ENCODE measurements at places on chromosomes 12 and 14.

DNA sequence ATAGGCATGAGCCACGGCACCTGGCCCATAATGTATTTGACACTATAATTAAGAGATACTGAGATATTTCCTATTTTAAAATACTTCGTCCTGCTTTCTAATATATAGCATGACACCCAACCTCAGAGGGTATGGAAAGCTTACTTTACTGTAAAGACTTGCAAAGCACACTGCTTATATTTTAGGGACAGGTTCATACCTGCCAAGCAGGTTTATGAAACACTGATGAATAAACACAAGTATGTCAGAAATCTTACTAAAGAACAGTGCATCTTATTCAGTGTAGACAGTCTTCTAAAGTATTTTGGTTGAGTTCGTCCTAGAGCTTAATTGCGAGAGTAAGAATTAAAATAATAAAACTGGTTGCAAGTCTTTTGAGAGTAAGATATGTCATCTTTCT lies 65.4 kb downstream of the PPFIBP1 start:
- DNase-seq, result no peak

GRCh38 chr14:92549859-92550230 lies 36.3 kb downstream of the RIN3 start:
- no peak for DNase-seq

DNA sequence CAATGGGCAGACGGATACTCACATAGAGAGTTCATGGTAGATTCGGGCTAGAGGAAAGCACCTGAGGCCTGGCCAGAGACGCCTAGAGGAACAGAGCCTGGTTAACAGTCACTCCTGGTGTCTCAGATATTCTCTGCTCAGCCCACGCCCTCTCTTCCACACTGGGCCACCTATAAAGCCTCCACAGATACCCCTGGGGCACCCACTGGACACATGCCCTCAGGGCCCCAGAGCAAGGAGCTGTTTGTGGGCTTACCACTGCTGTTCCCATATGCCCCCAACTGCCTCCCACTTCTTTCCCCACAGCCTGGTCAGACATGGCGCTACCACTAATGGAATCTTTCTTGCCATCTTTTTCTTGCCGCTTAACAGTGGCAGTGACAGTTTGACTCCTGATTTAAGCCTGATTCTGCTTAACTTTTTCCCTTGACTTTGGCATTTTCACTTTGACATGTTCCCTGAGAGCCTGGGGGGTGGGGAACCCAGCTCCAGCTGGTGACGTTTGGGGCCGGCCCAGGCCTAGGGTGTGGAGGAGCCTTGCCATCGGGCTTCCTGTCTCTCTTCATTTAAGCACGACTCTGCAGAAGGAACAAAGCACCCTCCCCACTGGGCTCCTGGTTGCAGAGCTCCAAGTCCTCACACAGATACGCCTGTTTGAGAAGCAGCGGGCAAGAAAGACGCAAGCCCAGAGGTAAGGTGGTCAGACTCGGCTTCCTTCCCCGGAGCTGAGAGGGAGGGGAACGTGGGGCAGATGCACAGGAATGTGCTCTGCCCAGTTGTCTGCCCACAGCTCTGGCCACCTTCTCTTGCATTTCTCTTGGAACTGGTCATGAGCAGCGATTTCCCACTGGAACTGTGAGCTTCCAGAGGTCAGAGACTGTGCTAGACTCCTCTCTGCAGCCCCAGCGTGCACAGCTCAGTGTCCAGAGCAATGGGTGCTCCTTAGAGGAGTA lies at the start of gene CD4:
CD4 (plus strand) TSS at position 557 of the 953 bp plus-strand sequence. CDS start 10,611 bp downstream, outside the sequence.
- no peak for DNase-seq

DNA sequence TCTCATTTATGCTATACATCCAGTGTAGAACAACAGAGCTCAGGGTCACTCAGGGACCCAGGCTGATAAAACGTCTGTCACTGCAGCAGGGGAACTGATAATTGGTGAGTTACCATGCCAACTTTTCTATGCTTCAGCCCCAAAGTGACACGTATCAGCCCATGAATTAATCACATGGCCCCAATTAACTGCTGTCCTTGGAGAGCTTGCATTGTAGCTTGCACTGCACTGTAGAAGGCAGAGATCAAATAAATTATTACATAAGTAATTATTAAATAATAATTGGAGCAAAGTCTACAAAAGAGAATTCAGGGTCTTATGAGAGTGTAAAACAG lies 144.6 kb downstream of the SUDS3 start:
- DNase-seq, result no peak

- DNase-seq, result no peak
Observed at GRCh38 chr14:101409006-101409543, 152.2 kb upstream of the DIO3 start.

DNA sequence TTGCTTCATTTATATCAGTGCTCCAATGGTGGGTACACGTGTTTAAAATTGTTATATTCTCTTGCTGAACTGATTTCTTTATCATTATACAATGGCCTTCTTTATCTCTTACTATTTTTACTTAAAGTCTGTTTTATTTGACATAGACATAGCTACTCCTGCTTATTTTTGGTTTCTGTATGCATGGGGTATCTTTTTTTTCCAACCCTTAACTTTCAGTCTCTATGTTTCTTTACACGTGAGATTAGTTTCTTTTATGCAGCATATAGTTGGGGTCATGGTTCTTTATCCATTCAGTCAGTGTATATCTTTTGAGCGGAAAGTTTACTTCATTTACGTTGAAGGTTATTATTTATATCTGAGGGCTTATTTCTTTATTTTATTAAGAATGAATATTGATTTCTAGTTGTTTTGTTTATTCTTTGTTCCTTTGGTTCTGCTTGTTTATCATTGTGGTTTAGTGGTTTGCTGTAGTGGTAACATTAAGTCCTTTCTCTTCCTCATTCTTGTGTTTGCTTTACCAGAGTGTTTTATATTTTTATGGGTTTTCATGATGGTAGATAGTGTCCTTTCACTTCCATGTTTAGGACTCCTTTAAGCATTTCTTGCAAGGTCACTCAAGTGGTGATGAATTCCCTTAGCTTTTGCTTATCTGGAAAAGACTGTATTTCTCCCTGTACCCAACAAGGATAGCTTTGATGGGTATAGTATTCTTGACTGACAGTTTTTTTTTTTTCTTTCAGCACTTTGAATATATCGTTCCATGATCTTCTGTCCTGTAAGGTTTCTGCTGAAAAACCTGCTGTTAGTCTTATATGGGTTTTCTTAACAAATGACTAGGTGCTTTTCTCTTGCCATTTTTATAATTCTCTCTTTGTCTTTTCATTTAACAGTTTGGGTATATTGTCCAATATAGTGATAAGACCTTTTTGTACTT lies 38.3 kb upstream of the FAR2 start:
- DNase-seq, result no peak

DNA sequence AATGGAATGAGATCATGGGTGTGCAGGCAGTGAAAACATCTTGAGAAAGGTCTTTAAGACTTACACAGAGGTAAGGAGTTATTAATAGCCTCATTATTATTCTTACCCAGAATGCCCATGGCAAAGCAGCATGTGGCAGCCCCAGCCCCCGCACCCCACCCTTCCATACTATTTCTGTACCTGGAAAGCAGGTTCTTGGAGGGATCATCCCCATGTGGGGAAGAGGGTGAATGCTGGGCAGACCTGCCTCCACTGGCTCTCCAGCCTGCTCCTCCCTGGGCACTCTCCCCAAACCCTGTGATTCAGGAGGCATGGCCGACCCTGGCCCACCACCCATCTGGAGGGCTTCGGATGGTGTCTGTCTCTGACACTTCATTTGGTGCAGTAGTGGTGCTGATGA lies 28.3 kb downstream of the NPC2 start:
- no peak for DNase-seq

DNA sequence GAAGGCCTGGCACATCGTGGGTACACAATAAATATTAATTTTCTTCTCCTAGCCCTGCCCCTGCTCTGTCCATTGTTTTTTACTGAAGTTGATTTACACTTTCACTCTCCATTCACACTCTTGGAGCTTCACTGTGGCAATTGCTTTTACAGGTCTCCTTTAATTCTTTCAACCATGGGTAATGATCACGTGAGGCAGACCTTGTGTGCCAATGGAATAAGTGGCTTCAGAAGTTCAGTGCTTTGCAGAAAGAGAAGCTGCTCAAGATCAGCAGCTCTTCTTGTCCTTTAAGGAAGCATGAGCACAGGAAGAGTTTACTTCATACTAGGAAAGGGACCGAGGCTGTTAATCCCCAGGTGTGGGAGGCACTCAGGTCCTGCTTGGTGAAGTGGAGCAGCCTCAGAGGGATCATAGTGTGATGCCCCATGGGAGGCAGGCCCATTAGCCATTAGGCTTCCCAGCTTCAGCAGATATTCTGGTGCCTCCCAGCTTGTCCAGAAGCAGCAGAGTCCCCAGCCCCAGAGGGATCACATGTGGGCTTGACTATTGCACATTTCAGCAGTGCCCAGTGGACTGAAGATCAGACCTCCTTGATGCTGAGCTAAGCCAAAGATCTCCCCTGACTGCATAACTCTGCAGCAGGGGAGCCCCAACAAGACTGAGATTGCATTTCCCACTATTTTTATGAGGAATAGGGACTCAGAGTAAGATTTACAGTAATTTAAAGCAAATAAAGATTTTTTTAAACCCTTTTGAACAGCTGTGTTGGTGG lies 5.0 kb upstream of the SLC35F4 start:
- DNase-seq, result peak; percentile 32

- DNase-seq, result no peak
Observed at GRCh38 chr12:58801986-58802385, 118.3 kb downstream of the LRIG3 start.

- no peak for DNase-seq
Observed at GRCh38 chr12:20436316-20436715, 68.0 kb downstream of the PDE3A start.

- no peak for DNase-seq
Observed at GRCh38 chr12:23217158-23217557, 592.2 kb downstream of the ETNK1 start.

GRCh38 chr12:63843721-63844390 lies 644 bp upstream of the SRGAP1 start:
- peak; percentile 46 for DNase-seq

DNA sequence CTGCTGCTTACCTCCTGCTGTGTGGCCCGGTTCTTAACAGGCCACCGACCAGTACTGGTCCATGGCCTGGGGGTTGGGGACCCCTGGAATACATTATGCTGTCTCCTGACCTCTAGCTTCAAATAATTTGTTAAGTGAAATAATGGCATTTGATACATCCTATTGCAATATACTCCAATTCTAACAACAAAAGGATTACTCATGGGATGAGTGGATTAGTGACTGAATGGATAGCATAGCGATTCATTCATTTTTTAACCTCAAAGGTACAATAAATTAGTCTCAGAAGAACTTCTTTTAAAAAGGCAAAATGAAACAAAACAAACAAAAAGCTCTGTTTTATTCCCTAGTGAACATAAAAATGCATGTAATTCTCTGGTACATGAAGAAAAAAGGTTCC lies 147.9 kb upstream of the PKP2 start:
- no peak for DNase-seq

GRCh38 chr12:59080101-59080500 lies 159.8 kb upstream of the LRIG3 start:
- DNase-seq, result no peak

DNA sequence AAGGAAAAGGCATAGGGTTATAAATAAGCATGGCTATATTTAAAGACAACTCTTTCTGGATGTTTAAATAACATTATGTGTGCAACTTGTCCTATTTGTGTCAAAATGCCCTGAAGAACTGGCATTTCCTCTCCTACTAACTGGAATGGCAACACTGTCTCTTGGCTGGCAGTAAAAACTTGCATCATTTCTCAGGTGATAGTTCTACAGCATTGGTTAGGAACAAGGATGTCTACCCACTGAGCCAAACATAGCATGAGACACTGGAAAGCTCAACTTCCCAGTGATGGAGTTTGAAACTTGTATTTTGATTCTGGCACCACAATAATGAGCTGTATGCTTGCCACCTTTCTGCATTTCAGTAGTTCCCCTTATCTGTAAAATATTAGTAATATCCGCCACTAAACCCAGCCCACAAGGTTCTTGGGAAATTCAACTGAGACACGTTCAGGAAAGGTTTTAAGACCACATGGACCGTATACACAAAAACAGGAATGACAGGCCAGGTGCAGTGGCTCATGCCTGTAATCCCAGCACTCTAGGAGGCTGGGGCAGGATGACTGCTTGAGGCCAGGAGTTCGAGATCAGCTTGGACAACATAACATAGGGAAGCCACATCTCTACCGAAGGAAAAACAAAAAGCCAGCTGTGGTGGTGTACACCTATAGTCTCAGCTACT lies 5.1 kb downstream of the SLC38A2 start:
- no peak for DNase-seq

- DNase-seq, result no peak
Observed at GRCh38 chr12:124441443-124442194, 125.8 kb downstream of the NCOR2 start.

DNA sequence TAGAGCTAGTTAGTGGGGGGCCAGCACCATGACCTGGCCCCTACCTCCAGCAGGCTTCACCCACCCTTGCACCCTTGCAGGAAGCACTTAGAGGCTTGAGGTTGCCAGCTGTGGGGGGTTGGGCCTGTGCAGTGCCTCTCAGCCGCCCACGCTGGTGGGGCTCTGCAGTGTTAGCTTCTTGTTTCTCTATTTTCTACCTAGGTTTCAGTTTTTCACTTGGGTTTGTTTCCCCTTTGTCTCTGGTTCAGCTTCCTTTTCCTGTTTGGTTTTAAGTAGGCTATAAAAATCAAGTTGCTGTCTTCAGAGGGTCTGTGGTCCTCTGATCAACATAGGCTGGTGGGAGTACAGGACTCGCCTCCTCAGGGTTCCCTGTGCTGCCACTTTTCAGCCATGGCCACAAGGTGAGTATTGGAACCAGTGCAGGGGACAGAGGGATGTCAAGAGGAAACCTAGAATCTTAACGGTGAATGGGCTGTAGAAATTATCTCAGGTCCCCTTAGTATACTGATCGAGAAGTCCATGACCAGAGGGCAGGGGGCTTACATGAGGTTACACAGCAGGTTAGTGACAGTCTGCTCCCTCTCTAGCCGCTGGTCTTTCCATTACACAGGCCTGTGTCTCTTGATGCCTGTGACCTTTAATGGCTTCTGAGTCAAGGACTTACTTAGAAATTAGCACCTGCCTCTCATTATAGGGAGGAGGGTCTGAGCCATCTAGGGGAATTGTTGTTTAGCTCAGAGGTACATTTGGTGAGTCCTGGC lies at the start of gene EVL:
EVL (plus strand) TSS at position 312 of the 761 bp plus-strand sequence; CDS start at position 391, 79 bp downstream.
- no peak for DNase-seq

- DNase-seq, result no peak
Observed at GRCh38 chr12:24997970-24998582, 49.2 kb upstream of the BCAT1 start.

DNA sequence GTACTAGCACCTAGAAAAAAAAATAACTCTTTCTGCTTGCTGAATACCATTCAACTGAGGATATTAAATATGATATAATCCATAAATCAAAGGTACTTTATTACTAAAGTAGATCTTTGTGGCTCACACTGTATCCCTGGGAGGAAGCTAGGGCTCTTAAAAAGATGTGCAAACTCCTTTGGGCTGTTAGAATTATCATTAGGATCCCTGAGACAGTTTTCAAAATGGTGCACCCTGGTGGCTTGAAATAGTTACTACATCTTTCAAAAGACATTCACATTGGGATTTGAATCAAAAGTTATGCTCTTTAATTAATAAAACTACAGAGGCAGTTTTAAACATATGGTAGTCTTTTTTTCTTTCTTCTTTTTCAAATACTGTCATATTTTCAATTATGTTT lies 228.5 kb upstream of the G2E3 start:
- no peak for DNase-seq

- DNase-seq, result no peak
Observed at GRCh38 chr12:66232263-66232662, 43.2 kb downstream of the IRAK3 start.

- no peak for DNase-seq
Observed at GRCh38 chr12:101557094-101557493, 37.7 kb upstream of the MYBPC1 start.

- DNase-seq, result no peak
Observed at GRCh38 chr12:49794811-49795653, 33.2 kb downstream of the NCKAP5L start.

GRCh38 chr12:130164936-130165335 lies 2.7 kb downstream of the FZD10 start:
- no peak for DNase-seq
